ENCODE measurements at places on chromosomes 1 and 21.
A peak's percentile ranks its signal among the peaks of the same experiment; 100 is the strongest.

DNA sequence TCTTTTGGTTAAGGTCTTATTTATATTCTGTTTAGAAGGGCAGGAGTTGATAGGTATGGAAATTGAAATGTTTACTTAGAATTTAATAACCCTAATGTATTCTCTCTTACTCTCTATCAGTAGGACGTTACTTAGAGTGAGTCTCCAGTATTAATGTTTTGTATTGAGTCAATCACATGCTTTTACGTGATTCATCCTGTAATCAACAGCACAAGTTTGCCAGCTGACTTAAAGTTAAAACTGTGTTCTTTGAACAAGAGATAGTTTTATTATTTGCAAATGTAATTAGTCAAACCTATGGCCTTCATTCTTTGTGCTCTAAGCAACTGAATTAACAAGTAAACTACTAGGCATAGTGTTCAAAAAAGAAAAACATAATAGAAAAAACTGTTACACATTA is 57.3 kb downstream of the PKN2 start:
- H3K27ac ChIP-seq: no peak overlapping the region
- H3K36me3 ChIP-seq: no peaks in the 10 kb centered on the region
- H3K27me3 ChIP-seq: no peaks in the 10 kb centered on the region
- H3K4me3 ChIP-seq: no peak overlapping the region

GRCh38 chr1:246151796-246152434 is 355.2 kb downstream of the SMYD3 start:
- no peak for DNase-seq
- H3K27ac ChIP-seq: no peak overlapping the region
- no peaks in the 10 kb centered on the region for H3K4me1 ChIP-seq
- no peak overlapping the region for H3K4me3 ChIP-seq

GRCh38 chr1:117017648-117018047 is 16.1 kb downstream of the CD101 start:
- no peaks in the 10 kb centered on the region for H3K36me3 ChIP-seq
- H3K4me3 ChIP-seq: no peak overlapping the region
- no peaks in the 10 kb centered on the region for H3K27me3 ChIP-seq
- 0 out of 2 replicates have a peak, but pooled peaks cover 7% of the 10 kb centered on the region for H3K4me1 ChIP-seq

DNA sequence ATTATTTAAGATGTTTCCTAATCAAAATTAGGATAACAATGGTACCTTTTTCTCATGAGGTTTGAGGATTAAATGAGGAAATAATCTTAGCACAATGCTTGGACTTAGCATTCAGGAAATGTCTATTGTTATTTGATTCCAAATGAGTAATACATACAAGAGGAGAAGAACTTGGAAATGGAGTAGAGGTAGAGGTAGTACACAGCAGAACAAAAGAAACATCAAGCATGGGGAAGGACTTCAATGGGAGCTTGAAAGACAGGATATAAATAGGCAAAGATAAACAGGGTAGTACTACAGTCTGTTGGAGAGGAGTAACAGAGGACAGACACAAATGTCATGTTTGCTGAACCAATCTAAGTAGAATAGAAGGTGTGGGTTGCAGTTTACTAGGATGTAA is 59.5 kb upstream of the RGS2 start:
- no peak overlapping the region for H3K27ac ChIP-seq
- DNase-seq: no peak
- H3K27me3 ChIP-seq: no peaks in the 10 kb centered on the region
- no peaks in the 10 kb centered on the region for H3K36me3 ChIP-seq
- H3K4me3 ChIP-seq: no peak overlapping the region
- H3K4me1 ChIP-seq: no peaks in the 10 kb centered on the region

- DNase-seq: no peak
- H3K4me3 ChIP-seq: peak within 1 kb of the TSS; percentile 99
- H3K4me1 ChIP-seq: peaks cover 5% of the 10 kb centered on the region
- H3K27ac ChIP-seq: peak within 1 kb of the TSS; percentile 95
- H3K27me3 ChIP-seq: no peaks in the 10 kb centered on the region
These were observed at the start of gene HP1BP3 for GRCh38 chr1:20787029-20787839. Gene HP1BP3 (minus strand): TSS chr1:20787307. CDS start chr1:20780440, 6,867 bp downstream.

GRCh38 chr1:119686661-119687060 is 25.1 kb upstream of the PHGDH start:
- no peaks in the 10 kb centered on the region for H3K36me3 ChIP-seq
